ENCODE measurements at places on chromosomes 3 and 15.

DNA sequence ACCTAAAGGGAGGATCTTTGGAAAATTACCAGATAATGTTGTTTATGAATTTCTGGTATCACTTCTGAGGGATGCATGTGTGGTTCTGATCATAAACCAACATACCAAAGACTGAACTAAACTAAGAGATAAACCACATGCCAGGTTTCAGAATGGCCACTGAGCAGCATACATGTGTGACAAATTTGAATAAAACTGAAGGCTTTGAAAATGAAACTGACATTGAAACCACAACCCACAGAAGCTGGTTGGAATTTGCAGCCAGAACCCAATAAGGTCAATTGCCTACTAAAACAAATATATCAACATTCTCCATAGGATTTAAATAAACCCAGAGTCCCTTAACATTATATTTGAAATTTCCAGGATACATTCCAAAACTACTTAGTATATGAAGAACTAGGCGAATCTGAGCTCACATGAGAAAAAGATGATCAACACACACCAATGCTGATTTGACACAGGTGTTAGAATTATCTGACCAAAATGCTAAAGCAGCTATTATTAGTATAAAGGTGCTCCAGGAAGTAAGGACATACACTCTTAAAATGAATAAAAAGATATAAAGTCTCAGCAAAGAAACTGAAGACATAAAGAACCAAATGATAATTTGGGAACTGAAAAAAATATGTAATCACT is 125.0 kb downstream of the ZNF280D start:
- DNase-seq = no peak

DNA sequence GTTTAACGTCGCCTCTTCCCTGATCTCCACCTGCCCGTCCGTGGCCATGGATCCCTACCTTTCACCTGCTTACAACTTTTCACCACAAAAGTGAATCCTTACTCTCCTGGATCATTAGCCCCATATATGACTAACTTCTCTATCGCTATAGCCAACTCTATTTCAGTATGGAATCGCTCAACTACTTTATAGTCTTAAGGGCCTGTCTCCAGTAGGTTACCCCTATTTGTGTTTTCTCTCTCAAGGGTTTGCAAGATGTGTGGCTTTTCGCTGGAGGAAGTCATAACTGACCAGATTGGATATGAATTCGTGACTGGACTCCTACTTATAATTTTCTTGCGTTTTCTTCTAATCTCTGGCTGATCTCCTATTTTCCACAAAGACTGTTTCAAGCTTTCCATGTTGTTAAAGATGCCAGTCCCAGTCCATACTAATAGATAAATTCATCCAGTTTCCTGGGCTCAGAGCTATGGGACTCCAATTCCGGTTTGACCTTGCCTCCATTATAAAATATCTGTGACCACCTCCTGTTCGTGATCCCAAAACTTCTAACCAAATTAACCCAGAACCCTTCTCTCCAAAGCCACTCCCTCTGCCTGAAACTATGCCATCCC is 1.3 kb upstream of the STAG1 start:
- no peak for DNase-seq

- no peak for DNase-seq
Observed at GRCh38 chr3:108103040-108103751, 12.4 kb upstream of the CD47 start.

DNA sequence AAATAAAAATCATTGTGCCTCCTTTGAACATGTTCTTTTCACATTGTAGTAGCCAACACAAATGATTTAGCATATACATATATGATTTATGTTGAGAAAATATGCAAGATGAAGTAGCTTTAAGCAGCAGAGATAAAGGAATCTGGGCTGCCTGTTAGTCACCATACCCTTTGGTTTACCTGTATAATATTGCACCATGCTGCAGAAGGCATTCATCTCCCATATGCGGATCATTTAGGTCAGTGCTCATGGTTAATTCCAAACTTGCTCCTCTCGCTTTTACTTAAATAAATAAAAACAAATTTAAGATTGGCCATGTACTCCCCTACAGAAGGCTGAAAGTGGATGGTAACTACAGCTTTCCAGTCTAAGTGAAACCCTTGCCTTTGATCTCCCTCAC is 86.7 kb upstream of the TBL1XR1 start:
- DNase-seq = no peak

DNA sequence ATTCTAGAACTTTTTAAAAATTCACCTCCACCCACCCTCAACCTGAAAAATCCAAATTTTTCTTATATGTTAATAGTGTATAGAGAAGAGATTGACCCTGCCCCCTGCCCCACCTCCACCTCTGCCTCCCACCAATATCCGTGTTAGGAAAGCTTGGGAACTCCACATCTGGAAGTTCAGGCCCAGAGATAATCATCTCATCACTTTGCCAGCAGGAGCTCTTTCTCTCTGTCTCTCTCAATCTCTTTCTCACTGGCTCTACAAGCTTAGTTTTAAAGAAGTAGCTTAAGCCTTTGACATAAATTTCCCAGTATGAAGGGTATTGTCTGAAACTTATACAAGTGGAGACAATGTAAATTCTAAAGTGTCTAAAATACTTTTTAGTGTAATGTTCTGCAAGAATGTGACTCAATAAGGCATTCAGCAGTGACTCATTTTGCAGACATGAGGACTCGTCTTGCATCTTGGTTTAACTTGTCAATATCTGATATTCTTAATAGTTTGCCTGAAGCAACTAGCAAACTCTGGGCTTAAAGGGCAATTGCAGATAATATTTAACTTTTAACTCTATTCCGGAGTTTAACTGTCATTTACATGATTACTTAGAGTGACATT is 299.8 kb upstream of the EPHA3 start:
- no peak for DNase-seq

DNA sequence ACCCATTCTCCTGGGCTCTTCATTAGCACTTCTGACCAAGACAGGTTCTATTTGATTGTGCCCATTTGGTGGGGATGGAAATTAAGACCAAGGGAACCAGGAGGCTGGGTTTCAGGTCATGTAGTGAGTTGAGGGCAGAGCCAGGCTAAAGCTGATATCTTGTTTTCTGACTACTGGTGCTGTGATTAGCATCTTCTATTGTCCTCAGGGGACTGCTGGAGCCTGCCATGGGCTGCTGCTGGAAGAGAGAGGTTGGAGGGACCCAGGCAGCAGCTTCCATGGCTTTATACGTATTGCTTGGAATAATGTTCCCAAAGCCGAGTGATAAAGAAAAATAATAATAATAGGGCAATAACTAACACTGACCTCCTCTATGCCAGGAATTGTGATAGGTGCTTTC is 211.4 kb upstream of the ROPN1 start:
- no peak for DNase-seq

- DNase-seq = peak; percentile 60
Observed at GRCh38 chr3:43709022-43709421, 18.3 kb downstream of the ABHD5 start.

DNA sequence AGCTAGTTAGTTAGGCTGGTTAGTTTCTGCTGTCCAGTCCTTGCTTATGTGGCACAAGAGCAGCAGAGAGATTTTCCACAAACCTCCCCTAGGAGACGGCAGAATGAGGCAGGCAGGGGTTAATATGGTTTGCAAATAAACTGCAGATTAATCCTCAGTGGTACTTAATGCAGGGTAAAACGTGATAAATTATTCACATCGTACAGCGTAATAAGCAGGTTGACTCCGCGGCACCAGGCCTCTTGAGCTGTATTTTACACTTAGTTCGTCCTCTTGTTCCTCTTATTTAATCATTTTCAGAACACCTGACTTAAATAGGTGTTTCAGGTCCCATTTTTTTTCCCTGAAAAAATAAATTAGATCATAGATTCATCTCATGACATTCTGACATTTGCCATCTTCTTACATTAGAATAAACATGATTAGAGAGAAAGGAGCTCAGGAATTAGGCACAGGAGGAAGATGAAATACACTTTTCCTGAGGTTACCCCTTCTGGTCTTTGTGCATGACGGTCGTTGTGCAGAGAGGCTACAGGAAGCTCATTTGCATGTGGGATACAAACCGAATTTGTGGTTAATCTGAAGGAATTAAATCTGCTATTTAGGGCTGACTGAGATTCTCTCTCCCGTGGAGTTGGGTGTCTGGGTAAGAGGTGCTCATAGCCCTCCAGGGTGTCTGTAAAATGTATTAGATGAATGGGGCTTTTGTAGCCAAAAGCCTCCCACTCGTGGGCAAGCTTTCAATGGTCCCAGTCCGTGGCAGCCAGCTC is 27.1 kb upstream of the VPS8 start:
- DNase-seq = no peak

GRCh38 chr3:106261396-106261795 is 392.6 kb upstream of the CBLB start:
- DNase-seq = no peak

DNA sequence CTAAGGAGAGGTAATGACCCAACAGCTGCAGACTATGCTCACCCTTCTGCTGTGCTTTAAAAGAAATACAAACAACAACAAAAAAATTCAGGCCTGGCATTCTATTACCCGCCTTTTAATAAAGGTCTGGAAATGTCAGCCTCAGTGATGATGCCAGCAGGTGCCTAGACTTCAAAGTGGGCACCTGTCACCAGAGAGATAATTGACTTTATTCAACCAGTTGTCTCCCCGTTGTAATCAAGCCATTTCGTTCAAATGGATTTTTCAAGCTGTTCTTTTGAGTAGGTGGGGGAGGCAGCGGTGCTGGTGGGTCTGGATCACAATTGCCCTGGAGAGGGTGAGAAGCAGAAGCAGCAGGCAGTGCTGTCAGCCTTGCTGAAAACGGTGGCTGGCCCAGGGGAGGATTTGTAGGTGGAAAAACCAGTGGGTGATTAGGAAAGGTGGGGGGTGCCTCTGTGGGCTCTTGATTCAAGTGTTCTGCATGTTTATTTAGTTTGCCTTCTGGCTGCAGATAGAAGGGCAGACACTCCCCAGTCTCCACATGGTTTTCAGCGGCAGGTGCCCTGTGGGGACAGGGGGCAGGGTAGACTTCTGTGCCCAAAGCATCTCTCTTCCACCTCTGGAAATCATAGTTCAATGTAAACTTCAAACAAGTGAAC is 300.2 kb upstream of the SLCO3A1 start:
- DNase-seq = no peak

GRCh38 chr3:25817107-25817506 is 27.2 kb downstream of the OXSM start:
- no peak for DNase-seq

DNA sequence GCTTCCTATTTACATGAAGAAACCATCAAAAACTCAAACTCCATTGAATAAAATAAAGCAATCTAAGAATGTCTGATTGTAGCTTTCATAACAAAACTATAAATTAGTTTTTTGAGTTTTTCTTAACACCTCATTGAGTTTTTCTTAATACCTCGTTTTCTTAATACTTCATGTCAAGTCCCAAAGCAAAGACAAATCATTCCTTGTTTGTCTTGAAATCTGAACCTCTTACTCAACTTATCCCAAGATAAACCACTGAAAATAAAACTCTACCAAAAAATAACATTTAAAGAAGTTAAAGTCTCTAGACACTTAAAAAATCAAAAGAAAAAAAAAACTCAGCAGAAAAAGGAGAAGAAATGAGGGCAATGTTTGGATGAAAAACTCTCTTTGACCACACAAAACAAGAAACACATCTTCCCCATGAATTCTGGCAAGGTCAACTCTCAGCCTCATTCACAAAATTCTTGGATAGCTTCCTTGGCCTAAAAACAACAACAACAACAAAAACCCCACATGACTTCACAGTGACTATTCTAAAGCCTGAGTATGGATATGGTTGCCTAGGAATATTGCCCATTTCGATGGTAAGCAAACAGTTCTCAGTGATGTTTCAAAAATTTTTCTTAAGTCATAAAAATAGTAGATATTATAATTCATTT is 38.2 kb downstream of the TMCC1 start:
- DNase-seq = peak; percentile 85

GRCh38 chr3:135869439-135870105 is 96.0 kb upstream of the PPP2R3A start:
- no peak for DNase-seq

GRCh38 chr3:191137708-191138107 is 61.3 kb upstream of the OSTN start:
- DNase-seq = no peak

DNA sequence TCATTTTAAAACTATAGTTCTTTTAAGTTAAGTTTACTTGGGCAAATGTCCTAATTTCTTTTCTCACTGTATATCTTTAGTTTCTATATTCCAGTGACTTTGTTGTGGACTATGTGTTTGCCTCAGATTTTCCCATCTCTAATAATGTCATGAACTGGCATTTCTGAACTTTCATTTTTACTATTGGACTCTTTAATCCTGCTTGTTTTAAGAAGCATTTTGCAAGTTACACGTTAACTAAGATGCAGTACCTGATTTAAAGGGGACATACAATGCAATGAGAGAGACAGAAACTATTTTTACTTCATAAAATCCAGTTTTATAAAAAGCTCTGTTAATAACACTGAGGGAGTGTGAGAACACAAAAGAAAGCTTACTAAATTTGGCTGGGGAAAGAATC is 58.6 kb upstream of the PHLDB2 start:
- no peak for DNase-seq

DNA sequence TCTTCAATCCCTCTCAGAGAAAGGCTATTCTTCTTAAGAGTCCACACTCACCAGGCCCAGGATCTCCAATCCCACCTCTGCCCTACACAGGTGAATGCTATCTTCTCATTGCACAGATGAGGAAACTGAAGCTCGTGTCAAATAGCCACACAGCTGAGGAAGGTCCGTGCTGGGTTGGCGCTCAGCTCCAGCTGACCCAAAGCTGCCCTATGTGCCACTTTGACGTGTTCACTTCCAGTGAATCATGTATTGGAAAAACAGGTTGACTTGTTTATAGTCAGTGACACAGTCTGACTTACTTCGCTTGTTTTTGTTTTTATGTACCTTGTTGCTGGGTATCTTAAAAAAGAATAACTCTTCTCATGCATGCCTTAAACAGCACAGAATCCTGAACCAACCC is 32.4 kb upstream of the ALDH1A3 start:
- no peak for DNase-seq

GRCh38 chr3:104461431-104461830 is 905.3 kb upstream of the ALCAM start:
- no peak for DNase-seq

- no peak for DNase-seq
Observed at GRCh38 chr15:67832897-67833709, 6.7 kb downstream of the RNU6-1 start.

- peak; percentile 7 for DNase-seq
Observed at GRCh38 chr3:137163241-137163871, 205.6 kb downstream of the IL20RB start.

- DNase-seq = no peak
Observed at GRCh38 chr3:35201211-35201610, 438.1 kb upstream of the ARPP21 start.

DNA sequence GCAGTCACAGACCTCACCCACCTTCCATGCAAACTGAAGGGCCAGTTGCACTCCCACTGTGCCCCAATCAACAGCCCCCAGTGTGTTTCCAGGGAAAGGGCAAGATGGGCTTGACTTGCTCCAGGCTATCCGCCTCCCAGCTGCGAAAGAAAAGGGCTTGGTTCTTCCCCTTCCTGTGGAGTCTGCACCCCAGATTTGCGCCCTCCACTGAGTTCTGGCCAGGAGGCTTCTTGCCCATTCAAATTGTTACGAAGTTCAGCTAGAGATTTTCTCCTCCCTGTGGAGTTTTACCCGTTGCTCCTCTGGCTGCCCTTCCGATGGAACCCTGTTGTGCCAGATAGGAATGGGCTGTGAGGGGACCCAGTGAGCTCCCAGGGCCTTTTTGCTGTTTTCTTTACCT is 1096.9 kb upstream of the ALCAM start:
- DNase-seq = no peak
